Activated naive CD4-positive, alpha-beta T cell treated with Interleukin-2 at 50 U/mL for 16 hours (primary cell): ENCODE measurements at places on chromosomes 1 and 21.

GRCh38 chr1:35029761-35030160, 2.0 kb downstream of the ZMYM6 start:
- DNase-seq, result no peak

GRCh38 chr1:204201348-204202040, 5.2 kb upstream of the KISS1 start:
- DNase-seq, result no peak

DNA sequence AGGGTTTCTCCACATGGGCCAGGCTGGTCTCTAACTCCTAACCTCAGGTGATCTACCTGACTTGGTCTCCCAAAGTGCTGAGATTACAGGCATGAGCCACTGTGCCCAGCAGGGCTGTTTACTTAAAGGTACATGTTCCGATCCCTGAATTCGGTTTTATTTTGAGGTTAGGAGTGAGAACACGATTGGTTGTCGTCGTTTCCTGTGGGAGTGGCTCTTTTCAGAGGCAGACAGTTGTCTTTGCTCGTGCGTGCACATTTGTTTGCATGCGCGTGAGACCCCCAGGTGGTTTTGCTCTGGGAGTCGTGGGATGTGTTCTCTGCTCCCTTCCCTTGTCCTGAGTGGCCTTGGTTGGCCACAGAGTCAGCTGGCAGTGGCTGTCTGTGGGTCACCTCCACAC, 60.2 kb downstream of the SKI start:
- DNase-seq, result no peak

GRCh38 chr1:183282101-183282855, 96.2 kb downstream of the LAMC2 start:
- no peak for DNase-seq

GRCh38 chr1:171166361-171166760, 18.7 kb upstream of the FMO2 start:
- DNase-seq, result no peak

- no peak for DNase-seq
Measured at GRCh38 chr1:58927041-58927721, 143.3 kb upstream of the JUN start.

DNA sequence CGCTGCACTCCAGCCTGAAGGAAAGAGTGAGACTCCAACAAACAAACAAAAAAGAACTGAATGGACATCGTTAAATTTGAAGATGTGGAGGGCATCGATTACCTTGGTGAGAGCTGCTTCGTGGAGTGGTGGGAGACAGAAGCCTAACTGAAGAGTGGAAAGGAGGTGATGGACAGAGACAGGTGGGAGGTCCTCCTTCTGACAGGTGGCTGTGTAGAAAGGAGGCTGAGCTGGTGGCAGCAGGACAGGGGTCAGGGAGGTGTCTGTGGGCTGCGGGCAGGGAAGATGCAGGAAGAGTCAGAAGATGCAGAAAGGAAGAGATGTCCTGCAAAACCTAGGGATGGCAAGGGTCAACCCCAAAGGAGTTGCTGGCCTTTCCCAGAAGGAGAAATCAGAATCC, 30.5 kb downstream of the C1orf216 start:
- no peak for DNase-seq

DNA sequence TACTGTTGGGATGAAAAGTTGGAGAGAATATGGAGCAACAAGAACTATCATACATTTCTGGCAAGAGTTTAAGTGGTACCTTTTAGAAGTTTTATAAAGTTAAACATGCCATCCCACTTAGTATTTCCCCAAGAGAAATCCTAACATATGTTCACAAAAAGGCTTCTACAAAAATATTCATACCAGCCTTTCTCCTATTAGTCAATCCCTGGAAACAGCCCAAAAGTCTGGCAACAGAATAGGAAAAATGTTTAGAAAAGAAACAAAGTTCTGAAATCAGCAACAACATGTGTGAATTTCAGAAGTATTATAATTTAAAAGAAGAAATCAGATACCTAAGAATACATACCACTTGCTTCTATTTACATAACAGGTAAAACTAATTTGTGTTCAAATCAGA, 271.0 kb downstream of the DSCAM start:
- no peak for DNase-seq

- DNase-seq, result no peak
Measured at GRCh38 chr1:61284936-61285335, 202.6 kb downstream of the NFIA start.

- no peak for DNase-seq
Measured at GRCh38 chr1:201758499-201759050, 70.4 kb upstream of the IPO9 start.

DNA sequence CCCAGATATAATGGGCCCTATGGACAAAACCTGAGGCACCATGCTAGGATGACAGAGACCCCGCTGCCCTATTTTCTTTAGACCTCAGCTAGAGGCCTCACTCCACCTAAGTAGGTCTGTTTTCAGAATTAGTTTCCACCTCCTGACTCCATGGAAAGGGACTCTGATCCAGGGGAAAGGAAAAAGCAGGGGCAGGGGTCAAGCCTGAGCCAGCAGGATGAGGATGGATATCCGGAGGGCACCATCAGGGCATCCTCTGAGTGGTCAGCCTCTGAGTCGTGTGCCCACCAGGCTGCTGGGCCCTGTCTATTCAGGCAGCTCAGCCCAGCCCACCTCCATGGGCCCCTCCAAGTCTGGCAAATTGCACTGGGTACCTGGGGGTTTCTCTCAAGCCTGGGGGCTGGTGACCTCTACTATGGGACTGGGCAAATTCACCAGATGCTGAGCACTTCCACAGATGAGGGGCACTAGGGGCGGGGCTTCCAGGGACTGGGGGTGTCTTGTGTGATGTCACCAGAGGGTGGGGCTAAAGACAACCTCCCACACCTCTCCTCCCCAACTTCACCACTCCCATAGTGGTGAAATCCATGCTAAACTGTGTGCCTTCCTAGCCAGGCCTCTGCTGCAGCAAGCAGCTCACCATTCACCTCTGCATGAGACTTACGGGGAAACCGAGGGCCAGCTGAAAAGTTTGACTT, 5.5 kb downstream of the PAQR7 start:
- DNase-seq, result no peak

DNA sequence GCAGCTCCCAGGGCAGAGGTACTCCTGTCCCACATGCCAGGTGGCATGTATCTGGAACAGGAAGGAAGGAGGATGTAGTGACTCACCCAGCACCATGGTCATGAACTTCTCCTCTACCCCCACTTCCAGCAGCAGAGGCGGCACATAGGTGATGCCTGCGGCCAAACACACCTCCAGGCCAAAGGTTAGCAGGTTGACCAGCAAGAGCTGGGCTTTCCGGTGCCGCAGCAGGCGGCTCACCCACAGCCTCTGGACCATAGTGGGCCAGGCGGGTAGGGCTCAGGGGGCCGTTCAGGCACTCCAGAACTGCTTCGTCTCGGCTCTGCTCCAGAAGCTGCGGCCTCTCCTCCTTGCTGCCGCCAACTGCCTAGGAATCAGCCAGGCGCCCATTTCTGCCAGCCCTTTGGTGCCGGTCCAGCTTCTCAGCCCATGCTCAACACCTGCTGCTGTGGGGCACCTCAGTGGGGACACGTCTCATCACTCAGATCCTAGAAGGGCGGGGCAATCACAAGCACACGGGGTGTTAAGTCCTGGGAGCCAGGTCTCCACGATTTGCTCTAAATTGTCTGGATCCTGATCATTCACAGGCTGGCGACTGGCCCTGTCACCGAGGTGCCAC, 15.8 kb downstream of the SLC45A3 start:
- no peak for DNase-seq

DNA sequence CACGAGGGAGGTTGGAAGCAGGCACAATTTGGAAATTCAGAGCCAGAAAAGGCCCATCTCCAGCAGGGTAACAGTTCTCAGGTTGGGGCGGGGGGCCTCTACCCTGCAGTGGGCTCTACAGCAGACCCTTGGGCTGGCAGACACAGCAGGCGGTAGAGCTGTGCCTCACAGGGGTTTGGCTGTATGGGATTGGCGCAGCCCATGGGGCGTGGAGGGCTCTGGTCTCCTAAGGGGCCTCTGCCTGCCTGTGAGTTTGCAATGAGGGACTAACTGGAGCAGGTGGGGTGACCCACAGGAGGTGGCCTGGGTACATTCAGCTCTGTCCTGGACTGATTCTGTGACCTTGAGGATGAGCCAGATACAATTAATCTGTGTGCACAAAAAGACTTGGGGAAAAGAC, 124.1 kb downstream of the CAMTA1 start:
- DNase-seq, result no peak

DNA sequence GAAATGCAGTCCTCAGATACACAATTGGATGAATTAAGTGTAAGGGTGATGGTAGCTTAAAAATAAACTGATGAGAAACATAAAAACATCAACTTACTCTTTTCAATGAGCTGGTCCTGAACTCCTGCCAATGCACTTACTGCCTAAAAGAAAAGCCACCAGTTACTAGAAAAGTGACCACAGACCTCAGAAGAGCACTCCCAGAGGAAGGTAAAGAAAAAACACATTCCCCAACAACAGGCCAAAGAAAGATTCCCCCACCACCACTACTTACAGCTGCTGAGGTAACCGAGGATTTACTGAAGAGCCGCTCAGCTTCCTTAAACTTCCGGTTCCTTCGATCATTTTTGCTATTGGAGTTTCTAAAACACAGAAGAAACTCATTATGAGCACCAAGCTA, 5.4 kb downstream of the MEAF6 start:
- no peak for DNase-seq

DNA sequence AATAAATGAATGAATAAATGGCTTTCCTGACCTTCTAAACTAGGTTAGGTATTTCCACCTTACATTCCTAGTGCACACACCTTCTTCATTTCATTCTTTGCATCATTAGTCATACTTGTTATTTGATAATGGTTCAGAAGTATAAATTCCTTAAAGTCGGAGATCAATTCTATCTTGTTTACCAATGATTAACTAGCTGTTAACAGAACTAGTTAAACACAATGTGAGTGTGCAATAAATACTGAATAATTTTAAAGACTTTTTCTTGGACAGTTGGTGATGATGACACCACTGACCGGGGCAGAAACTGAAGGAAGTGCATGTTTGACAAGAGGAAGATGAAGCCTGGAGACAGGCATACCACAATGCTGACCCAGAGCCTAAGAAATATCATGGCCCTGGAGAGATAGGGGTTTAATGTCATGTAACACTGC, 207.1 kb upstream of the DEPDC1 start:
- no peak for DNase-seq

- no peak for DNase-seq
Measured at GRCh38 chr1:29650041-29650400, 413.7 kb downstream of the PTPRU start.

GRCh38 chr1:25677193-25677773, 60.7 kb downstream of the MAN1C1 start:
- no peak for DNase-seq
